ENCODE measurements at places on chromosomes 2 and 18. TPM values are rescaled to one million over a fixed set of nuclear protein-coding genes. Genes with fewer than 3 reads are reported as not detected.

Gene FOXD4L1
- total RNA-seq: not detected

Gene KYNU
- total RNA-seq: not detected

DNA sequence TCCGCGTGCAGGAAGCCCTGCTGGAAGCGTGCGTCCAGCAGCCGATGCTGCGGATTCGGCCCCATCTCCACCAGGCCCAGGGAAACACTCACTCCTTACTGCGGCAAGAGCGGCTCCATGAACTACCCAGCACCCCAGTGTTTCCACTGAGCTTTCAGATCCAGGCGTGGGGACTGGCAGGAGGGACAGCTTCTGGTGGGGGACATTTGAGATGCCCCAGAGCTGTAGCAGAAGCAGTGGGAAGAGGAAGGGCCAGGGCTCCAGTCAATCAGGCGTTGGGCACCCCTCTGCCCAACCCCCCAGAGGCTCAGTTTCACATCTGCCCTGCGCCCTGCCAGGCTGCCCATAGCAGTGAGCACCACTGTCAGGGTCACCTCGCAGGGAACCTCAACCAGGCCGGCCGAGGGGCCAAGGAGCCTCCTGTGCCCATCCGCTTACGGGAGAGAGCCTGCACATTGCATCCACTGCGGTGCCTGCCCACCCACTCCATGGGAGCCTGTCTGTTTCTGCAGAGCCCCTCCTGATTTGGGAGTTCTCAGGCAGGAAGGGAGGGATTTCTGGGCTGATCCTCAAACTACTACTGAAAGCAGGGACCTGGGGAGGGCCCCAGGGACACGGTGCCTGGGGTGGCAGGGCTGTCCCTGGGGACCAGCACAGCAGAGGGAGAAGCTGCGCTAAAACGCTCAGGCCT lies 4.6 kb downstream of the AGXT start:
- DNase-seq: no peak

DNA sequence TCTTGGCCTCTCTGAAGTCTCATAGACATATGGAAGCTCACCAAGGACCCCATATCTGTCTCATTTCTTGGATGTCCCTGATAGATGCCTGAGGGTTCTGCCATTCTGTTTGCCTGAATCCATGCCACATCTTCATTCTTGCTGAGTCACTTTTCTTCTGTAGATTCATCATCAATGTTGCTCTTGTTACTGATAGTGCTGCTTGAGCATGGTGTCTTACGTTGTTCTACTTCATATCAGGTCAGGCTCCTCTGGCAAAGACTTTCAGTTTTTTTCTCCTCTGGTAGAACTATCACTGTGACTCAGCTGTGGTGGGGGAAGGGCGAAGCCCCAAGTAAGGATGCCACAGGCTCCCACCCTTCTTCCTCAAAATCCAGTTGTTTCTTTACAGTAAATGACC lies 885.2 kb downstream of the DCDC2C start:
- no peak for DNase-seq

DNA sequence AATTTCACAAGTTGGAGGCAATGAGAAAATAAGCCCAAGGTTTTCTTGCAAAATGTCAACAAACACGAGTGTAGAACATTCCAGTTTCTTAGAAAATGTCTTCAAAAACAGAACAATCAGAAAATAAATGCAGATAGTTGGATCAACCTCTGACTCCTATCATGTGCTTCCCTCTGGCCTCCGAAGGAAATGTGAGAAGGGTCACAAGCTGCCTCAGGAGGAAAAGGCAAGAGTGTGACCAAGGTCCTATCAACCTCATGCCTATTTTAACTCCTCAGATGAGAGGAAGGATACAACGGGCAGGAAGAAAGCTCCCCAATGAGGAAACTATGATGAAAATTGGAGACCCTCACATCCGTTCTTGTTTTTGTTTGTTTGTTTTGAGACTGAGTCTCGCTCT lies 7.9 kb downstream of the SCYGR5 start:
- no peak for DNase-seq

DNA sequence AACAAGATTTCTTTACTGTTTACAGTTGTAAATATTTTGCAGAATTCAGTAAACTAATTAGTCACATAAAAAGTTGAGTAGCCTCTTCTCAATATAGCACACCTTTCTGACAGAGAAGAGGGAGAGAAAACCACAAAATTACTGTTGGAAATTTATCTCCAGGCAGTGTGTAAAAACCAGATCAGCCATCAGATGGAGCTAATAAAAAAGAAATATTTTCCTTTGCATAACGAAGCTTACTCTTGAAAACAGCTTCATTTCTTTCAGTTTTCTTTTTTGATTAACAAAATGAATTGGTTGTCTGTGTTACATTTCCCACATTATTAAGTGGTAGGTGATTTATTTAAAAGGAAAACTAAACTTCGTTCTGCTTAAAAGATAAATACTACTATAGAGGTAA lies 259.3 kb upstream of the KCNJ3 start:
- DNase-seq: no peak

DNA sequence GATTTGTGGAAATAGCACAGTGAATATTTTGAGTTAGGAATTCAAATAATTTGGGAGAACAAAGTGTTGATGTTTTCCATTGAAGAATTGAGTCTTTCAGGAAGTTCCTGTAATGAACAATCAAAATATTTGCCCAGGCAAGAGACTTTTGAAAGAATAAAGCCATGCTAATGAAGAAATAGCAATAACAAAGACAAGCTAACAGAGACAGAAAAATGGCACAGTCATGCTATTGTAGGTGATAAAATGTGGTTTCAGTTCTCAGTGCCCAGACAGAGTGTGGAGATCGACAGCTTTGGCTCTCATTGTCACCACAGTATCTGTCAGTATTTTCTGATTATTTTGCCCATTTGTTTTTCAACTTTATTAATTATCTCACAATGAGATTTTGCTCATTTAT lies 490.8 kb upstream of the PIK3C3 start:
- DNase-seq: no peak

DNA sequence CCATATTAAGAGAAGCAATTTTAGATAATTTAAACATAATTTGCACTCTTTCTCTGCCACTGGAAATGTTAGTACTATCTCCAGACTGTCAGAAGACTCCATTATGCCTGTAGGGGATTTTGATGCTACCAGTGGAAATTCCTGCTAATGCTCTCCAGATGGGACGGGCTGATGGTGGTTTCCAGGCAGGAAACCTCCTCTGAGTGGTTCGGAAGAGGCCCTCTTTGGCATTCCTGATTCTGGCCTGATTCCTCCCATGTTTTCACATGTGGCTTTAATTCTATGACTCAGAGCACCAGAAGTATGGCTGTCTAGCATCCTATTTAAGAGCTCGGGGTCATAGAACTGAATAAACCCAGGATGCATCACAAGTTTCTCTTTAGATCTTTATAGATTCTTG lies 70.9 kb upstream of the ST6GAL2 start:
- DNase-seq: no peak

GRCh38 chr2:214816008-214816533 lies 6.6 kb upstream of the BARD1 start:
- no peak for DNase-seq

DNA sequence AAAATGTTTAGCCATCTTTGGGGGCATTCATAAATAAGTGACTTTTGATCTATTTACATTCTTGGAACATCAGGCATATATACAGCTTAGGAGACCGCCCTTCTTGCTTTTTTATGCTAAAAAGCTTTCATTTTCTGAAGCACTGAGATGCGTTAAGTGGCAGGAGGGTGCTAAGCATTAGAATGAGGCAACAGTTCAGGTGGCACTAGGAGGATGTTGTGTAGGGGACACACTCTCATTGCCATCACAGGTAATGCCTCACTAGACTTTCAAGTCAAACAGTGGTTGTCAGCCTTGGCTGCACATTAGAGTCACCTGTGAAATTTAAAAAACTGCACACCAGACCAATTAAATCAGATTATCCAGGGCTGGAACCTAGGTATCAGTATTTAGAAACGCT lies 39.1 kb downstream of the EHBP1 start:
- DNase-seq: no peak

DNA sequence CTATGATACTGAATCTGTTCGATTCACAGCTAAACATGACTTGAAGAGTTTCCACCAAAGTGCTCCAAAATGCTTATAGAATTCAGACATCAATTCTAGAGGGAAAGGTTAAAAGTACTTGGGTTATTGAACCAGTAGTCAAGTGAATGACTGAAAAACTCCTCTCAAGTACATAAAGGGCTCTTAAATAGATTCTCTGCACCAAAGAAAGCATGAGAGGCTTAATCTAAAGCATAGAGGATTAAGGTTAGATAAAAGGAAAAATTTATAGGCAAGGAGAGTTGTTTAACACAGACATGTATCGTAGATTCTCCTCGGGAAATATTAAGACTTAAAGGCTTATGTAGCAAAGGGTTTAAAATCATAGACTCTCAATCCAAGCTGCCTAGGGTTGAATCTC lies 701.4 kb downstream of the ERBB4 start:
- no peak for DNase-seq

DNA sequence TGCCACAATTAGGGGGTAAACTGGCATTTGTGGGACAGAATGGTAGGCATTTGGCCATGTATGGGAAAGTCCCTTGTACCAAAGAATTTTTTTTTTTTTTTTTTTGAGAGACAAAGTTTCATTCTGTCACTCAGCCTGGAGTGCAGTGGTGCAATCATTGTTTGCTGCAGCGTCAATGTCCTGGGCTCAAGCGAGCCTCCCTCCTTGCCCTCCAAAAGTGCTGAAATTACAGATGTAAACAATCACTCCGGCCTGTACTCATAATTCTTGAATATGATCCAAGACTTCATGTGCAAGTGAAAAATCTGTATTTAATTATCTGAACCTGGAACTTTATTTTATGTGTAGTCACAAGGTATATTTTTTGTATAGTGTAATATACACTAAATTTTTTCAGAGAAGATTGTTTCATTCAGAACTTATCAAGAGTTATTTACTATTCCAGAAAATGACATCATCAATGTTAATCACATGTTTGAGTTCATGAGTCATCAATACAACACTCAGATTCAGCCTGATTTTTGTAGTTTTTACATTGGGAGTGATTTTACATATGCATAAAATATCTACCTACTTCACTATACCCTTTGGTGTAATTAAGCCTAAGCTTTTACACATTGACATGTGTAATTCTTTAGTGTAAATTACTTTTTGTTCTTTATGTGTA lies 138.7 kb upstream of the L3MBTL4 start:
- no peak for DNase-seq

GRCh38 chr2:26763019-26763418 lies 1.1 kb upstream of the SLC35F6 start:
- DNase-seq: no peak

Measured in CD4-positive, CD25-positive, alpha-beta regulatory T cell (primary cell).